Inflammatory macrophage treated with lipopolysaccharide for 4 hours (primary cell): ENCODE measurements at places on chromosomes 3 and 15.

DNA sequence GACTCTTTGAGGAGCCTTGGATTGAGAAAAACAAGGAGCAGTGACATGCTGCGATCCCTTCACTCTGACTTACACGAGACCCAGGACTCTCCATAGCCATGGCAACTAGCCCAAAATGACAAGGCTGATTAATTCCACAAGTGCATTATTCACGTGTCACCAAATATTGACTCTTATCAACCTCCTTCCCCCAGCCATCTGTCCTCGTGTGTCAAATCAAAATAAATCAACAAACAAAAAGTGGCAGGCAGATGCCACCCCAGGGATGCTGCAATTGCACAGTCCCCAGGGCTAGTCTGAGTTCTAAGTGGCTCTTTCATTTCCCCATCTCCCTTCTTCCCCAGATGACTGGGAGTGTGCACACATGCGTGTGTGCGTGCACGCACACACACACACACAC lies 104.9 kb downstream of the AQP9 start:
- DNase-seq: no peak

GRCh38 chr15:52529341-52529924 lies 753 bp upstream of the MYO5A start:
- no peak for DNase-seq

GRCh38 chr15:58551764-58552504 lies 120.1 kb downstream of the LIPC start:
- DNase-seq: peak; percentile 88

GRCh38 chr15:75159244-75159643 lies 42.4 kb upstream of the C15orf39 start:
- no peak for DNase-seq

- DNase-seq: no peak
Measured at GRCh38 chr3:26099692-26100091, 309.8 kb downstream of the OXSM start.
